ENCODE measurements at places on chromosomes 16 and 17. TPM values are rescaled to one million over a fixed set of nuclear protein-coding genes. Genes with fewer than 3 reads are reported as not detected.

Gene PRSS53
- 4.3 TPM for total RNA-seq

Gene STX1B
- 0.75 TPM for total RNA-seq

Gene TRAPPC1
- 150 TPM for total RNA-seq

Gene GRAPL
- total RNA-seq: 6.4 TPM

Gene BAHCC1
- 0.05 TPM for total RNA-seq

Gene HASPIN
- total RNA-seq: 25.3 TPM

Gene FAM20A
- total RNA-seq: not detected

Gene ABCC12
- total RNA-seq: not detected

Gene KRT33A
- total RNA-seq: not detected

Gene PIPOX
- total RNA-seq: 1.2 TPM

Gene NPW
- 7.0 TPM for total RNA-seq

Gene MYH1
- total RNA-seq: not detected

Gene NPIPB13
- total RNA-seq: 21.1 TPM

Gene C16orf92
- not detected for total RNA-seq

Gene DRC3
- not detected for total RNA-seq

Gene CHD3
- total RNA-seq: 158 TPM

Gene TPSAB1
- total RNA-seq: not detected

Gene NACA2
- not detected for total RNA-seq

Gene RETREG3
- total RNA-seq: 38.3 TPM

Gene ABCA10
- total RNA-seq: 0.24 TPM

Gene TVP23A
- total RNA-seq: not detected

Gene CACNG5
- not detected for total RNA-seq

Gene NPLOC4
- total RNA-seq: 147 TPM

Gene CDRT15
- not detected for total RNA-seq

Gene PEMT
- total RNA-seq: 45.5 TPM

Gene CBX1
- 61.3 TPM for total RNA-seq

Gene PERCC1
- total RNA-seq: not detected

Gene OR2C1
- not detected for total RNA-seq

Gene NOD2
- 9.3 TPM for total RNA-seq

Gene ST6GALNAC2
- total RNA-seq: not detected

Gene CACNA1G
- 0.07 TPM for total RNA-seq

Gene WFIKKN1
- total RNA-seq: 0.45 TPM

Gene TBX6
- total RNA-seq: 2.1 TPM

Gene ABCA6
- not detected for total RNA-seq

Gene TNP2
- total RNA-seq: not detected

Gene CTRB2
- not detected for total RNA-seq

Gene WSCD1
- not detected for total RNA-seq

Gene KRT24
- total RNA-seq: not detected

Gene NPIPA1
- 122 TPM for total RNA-seq

Measured in activated CD4-positive, alpha-beta T cell treated with anti-CD3 and anti-CD28 coated beads, Interleukin-2, amount 10 ng/mL, durations not matched to agents 24 days and 14 days (primary cell).